HFFc6 (cell line): ENCODE measurements at places on chromosomes 7 and 10. TPM values are rescaled to one million over a fixed set of nuclear protein-coding genes. Genes with fewer than 3 reads are reported as not detected.
A peak's percentile ranks its signal among the peaks of the same experiment; 100 is the strongest.

Gene NPTX2
- not detected in 3 replicates for total RNA-seq

Gene ODAD2
- total RNA-seq: 11.3 to 16.8 TPM (median 13.0 TPM) in 3 replicates

Gene TMEM196
- total RNA-seq: not detected in 3 replicates

Gene EVX1
- total RNA-seq: not detected in 3 replicates

Gene ZNF394
- 12.8 to 15.2 TPM (median 15.2 TPM) in 3 replicates for total RNA-seq

Gene NYAP1
- total RNA-seq: 0.63 and 0.83 TPM in 2 replicates

Gene PTN
- total RNA-seq: 1.7 to 7.4 TPM (median 2.2 TPM) in 3 replicates

Gene CALD1
- total RNA-seq: 1,064 to 1,692 TPM (median 1,066 TPM) in 3 replicates

Gene ITGB1
- 1,456 to 1,672 TPM (median 1,600 TPM) in 3 replicates for total RNA-seq

Gene ANXA8
- total RNA-seq: 0.36 to 1.1 TPM (median 0.44 TPM) in 3 replicates

Gene DYNC1I1
- 0.16 TPM in 1 of 3 replicates, not detected in the others for total RNA-seq

Gene NKX2-3
- total RNA-seq: not detected in 3 replicates

Gene HOXA3
- total RNA-seq: 0.39 and 1.4 TPM in 2 replicates

Gene RELN
- total RNA-seq: 0.05 to 0.39 TPM (median 0.13 TPM) in 3 replicates

GRCh38 chr10:24879861-24880260 lies 72.5 kb downstream of the PRTFDC1 start:
- H3K27me3 ChIP-seq: no peaks in the 10 kb centered on the region
- no peak for DNase-seq
- H3K4me1 ChIP-seq: peaks cover 7% of the 10 kb centered on the region
- H3K27ac ChIP-seq: no peak overlapping the region
- peaks cover 8% of the 10 kb centered on the region for H3K36me3 ChIP-seq

- DNase-seq: no peak
- H3K27ac ChIP-seq: no peak overlapping the region
- H3K4me3 ChIP-seq: no peak overlapping the region
- no peaks in the 10 kb centered on the region for H3K36me3 ChIP-seq
Observed at GRCh38 chr10:70479165-70479581, 606 bp downstream of the PALD1 start.

DNA sequence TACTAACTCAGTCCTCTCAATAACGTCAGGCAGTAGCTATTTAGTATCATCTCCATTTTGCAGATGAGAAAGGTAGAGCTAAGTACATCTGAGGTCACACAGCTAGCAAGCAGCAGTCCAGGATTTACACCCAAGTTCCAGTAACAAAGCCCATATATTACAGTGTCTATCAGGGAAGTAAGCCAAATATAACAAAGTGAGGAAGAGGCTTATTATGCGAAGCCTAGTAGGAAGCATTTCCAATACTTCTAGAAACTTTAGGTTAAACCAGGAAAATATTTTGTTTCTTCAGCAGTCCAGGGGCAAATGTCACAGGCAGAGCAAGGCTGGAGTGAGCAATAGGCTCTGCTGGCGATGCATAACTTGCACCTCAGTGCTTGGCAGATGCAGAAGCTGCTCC lies 53.9 kb downstream of the NOC3L start:
- no peaks in the 10 kb centered on the region for H3K36me3 ChIP-seq
- H3K4me1 ChIP-seq: no peaks in the 10 kb centered on the region
- no peak overlapping the region for H3K4me3 ChIP-seq

- DNase-seq: peak; percentile 74
- H3K4me1 ChIP-seq: peaks cover 33% of the 10 kb centered on the region
- H3K27me3 ChIP-seq: no peaks in the 10 kb centered on the region; the same call in 1 of the 2 replicates
- H3K36me3 ChIP-seq: no peaks in the 10 kb centered on the region
- H3K4me3 ChIP-seq: 0 out of 2 replicates have a peak overlapping the region, but pooled peaks have one; percentile 4
Observed at GRCh38 chr7:78530351-78530750, 731.8 kb downstream of the PHTF2 start.

GRCh38 chr7:116942504-116942903 lies 10.8 kb upstream of the ST7 start:
- no peaks in the 10 kb centered on the region for H3K36me3 ChIP-seq
- H3K4me3 ChIP-seq: no peak overlapping the region
- DNase-seq: no peak
- H3K27ac ChIP-seq: no peak overlapping the region

DNA sequence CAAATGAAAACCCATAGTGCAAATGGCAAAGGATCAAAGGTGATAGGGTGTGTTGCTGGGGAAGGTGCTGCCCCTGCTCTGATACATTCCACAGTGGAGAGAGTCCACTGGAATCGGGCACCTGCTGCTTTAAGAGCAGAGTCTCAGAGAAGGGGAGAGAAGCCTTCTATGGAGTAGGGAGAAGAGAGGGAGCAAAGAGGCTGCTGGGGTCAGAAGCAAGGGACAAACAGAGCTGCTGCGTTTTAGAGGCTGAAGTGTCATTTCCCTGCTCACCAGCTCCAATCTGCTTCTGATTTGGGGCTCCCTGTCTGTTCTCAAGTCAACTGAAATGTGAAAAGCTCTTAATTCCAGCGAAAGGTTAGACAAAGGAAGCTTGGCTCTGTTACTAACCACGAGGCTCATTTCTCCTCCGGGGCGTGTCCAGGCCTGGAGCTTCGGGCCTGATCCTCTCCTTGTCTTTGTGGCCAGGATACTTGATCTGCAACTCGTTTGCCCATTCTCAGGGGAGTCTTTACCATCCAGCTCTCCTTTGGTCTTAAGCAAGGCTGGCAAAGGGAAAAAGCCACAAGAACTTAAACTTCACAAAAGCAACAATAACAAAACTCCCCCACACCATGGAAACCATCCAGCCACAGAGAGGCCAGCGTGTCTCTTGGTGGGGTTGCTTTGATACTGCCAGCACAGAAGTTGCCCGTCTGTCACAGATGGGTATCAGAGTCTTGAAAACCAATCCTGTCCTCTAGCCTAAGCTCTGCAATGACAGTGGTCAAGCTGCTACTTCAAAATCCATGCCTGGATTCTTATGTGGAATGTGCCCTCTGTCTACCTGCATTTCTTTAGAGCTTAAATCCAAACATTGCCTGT lies 692.6 kb downstream of the SUGCT start:
- peak overlapping the region; percentile 92 for H3K27ac ChIP-seq
- peaks cover 5% of the 10 kb centered on the region; the same call in 1 of the 2 replicates for H3K36me3 ChIP-seq
- peak overlapping the region; percentile 67 for H3K4me3 ChIP-seq
- H3K4me1 ChIP-seq: peaks cover 79% of the 10 kb centered on the region
- DNase-seq: no peak

- no peaks in the 10 kb centered on the region; the same call in 1 of the 2 replicates for H3K36me3 ChIP-seq
- DNase-seq: no peak
- peaks cover 4% of the 10 kb centered on the region; the same call in 1 of the 2 replicates for H3K4me1 ChIP-seq
- H3K27me3 ChIP-seq: peaks cover 19% of the 10 kb centered on the region
- H3K27ac ChIP-seq: no peak overlapping the region; the same call in 1 of the 2 replicates
- peak overlapping the region; percentile 41; the same call in 1 of the 2 replicates for H3K4me3 ChIP-seq
Observed at GRCh38 chr7:2665359-2665791, 22.6 kb upstream of the AMZ1 start.

- no peak overlapping the region for H3K27ac ChIP-seq
- no peaks in the 10 kb centered on the region for H3K27me3 ChIP-seq
- H3K4me3 ChIP-seq: no peak overlapping the region
- H3K4me1 ChIP-seq: no peaks in the 10 kb centered on the region
- no peaks in the 10 kb centered on the region for H3K36me3 ChIP-seq
- no peak for DNase-seq
Observed at GRCh38 chr10:88332503-88333247, 250.4 kb downstream of the RNLS start.

GRCh38 chr10:90977855-90978486 lies 57.1 kb upstream of the ANKRD1 start:
- H3K27ac ChIP-seq: no peak overlapping the region
- H3K36me3 ChIP-seq: peaks cover 4% of the 10 kb centered on the region
- no peaks in the 10 kb centered on the region; the same call in 1 of the 2 replicates for H3K27me3 ChIP-seq
- H3K4me1 ChIP-seq: no peaks in the 10 kb centered on the region

- no peaks in the 10 kb centered on the region for H3K4me1 ChIP-seq
- no peak overlapping the region for H3K4me3 ChIP-seq
- no peaks in the 10 kb centered on the region for H3K36me3 ChIP-seq
Observed at GRCh38 chr7:24991353-24991752, 11.4 kb upstream of the OSBPL3 start.

GRCh38 chr7:494906-495305 lies 24.7 kb downstream of the PDGFA start:
- no peak for DNase-seq
- no peak overlapping the region for H3K27ac ChIP-seq
- no peak overlapping the region for H3K4me3 ChIP-seq
- H3K36me3 ChIP-seq: peaks cover 16% of the 10 kb centered on the region

DNA sequence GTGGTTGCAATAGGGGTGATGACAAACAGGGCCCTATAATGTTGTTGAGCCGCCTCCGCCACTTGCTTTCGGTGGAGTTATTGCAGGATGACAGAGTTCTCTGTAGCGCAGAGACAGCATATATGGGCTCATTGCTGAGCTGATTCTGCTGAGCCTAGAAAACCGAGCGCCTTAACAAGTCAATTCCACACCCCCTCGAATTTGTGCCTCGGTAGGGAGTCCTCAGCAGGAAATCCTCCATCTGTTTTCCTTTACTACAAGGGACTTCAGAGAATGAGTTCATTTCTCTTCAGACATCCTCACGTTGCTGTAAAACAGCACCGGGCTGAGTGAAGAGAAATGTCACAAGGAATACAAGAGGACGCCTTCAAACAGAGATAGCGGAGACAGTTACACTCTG lies 90.7 kb upstream of the KIAA1217 start:
- no peak for DNase-seq
- H3K27me3 ChIP-seq: no peaks in the 10 kb centered on the region; the same call in 1 of the 2 replicates
- no peak overlapping the region for H3K27ac ChIP-seq
- no peaks in the 10 kb centered on the region for H3K4me1 ChIP-seq
- no peaks in the 10 kb centered on the region; the same call in 1 of the 2 replicates for H3K36me3 ChIP-seq

GRCh38 chr10:58854811-58855210 lies 321.6 kb upstream of the PHYHIPL start:
- no peak for DNase-seq
- H3K36me3 ChIP-seq: peaks cover 11% of the 10 kb centered on the region
- H3K27ac ChIP-seq: no peak overlapping the region
- H3K27me3 ChIP-seq: no peaks in the 10 kb centered on the region
- H3K4me3 ChIP-seq: no peak overlapping the region

DNA sequence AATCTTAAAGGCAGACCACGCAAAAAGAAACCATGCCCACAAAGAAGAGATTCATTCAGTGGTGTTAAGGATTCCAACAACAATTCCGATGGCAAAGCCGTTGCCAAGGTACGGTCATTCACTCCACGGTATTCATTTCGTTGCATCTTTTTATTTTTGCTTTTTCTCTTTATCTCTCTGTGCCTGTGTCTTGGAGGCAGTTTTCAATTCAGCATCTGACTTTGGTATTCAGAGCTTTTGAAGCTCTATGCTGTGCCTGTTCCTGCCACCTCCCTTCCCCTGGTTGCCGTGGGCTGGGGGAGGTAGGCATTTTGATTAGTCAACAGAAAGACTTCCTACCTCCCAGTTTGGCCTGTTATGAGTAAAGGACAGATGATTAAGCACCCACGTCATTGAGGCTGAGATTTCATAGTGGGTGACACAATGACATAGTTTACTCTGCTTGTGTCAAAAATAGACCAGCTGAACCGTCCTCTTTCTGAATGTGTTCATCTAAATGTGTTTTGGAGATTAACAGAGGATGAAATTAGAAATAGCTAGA lies 149.5 kb downstream of the ARID5B start:
- H3K27ac ChIP-seq: peak overlapping the region; percentile 97
- peak overlapping the region; percentile 94 for H3K4me3 ChIP-seq
- H3K4me1 ChIP-seq: peaks cover 83% of the 10 kb centered on the region
- H3K27me3 ChIP-seq: peaks cover 6% of the 10 kb centered on the region
- H3K36me3 ChIP-seq: peaks cover 69% of the 10 kb centered on the region

DNA sequence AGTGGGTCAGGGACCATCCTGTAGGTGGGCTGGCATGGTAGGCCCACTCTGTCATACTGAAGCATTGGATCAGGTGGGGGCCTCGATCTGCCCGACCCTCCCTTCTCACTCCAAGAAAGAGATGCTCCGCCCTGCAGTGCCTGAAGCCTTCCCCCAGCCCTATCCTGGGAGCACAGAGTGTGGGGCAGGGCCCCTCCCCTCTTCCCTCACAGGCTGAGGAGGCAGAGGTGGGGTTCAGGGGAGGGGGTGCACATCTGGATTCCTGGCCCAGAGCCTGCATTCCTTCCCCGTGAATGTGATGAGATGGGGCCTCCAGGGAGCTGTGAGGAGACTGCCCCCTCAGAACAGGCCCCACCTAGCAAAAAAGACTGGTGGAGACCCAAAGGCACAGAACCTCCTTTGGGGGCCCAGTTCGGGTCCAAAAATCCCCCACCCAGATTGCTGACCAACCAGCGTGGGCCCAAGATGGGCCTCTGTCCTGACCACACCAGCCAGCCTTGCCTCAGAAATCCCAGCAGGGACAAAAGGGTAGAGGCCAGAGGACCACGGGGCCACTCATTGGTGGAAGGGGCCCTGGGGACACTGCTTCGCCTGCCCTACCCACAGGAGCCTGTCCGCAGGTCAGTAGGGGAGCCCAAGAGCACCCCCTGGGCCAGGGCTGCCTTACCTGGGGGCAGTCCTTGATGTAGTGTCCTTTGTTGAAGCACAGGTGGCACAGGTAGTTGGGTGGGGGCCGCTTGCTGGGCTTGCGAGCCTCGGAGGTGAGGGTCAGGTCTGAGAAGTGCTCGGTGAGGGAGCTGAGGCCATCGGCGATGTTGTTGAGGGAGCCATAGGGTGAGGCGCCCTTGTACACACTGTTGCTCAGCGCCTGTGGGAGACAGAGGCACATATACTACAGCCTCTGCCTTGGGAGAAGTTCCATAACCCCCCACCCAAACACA lies 13.3 kb downstream of the ZCCHC24 start:
- no peak overlapping the region for H3K4me3 ChIP-seq
- peaks cover 64% of the 10 kb centered on the region for H3K4me1 ChIP-seq
- H3K27ac ChIP-seq: no peak overlapping the region
- H3K27me3 ChIP-seq: peaks cover 5% of the 10 kb centered on the region

- H3K27ac ChIP-seq: no peak overlapping the region
- no peaks in the 10 kb centered on the region for H3K4me1 ChIP-seq
- H3K4me3 ChIP-seq: no peak overlapping the region
- peaks cover 3% of the 10 kb centered on the region for H3K27me3 ChIP-seq
- DNase-seq: no peak
Observed at GRCh38 chr7:88111954-88112471, 107.8 kb downstream of the SRI start.

GRCh38 chr7:80488406-80488805 lies 23.5 kb downstream of the GNAT3 start:
- H3K4me3 ChIP-seq: no peak overlapping the region
- H3K4me1 ChIP-seq: peaks cover 33% of the 10 kb centered on the region
- DNase-seq: no peak
- H3K27me3 ChIP-seq: no peaks in the 10 kb centered on the region

- no peaks in the 10 kb centered on the region; the same call in 1 of the 2 replicates for H3K4me1 ChIP-seq
- H3K4me3 ChIP-seq: no peak overlapping the region
- H3K27me3 ChIP-seq: no peaks in the 10 kb centered on the region
- no peak for DNase-seq
- peaks cover 30% of the 10 kb centered on the region for H3K36me3 ChIP-seq
- no peak overlapping the region for H3K27ac ChIP-seq
Observed at GRCh38 chr7:27860800-27861199, 120.8 kb downstream of the TAX1BP1 start.

DNA sequence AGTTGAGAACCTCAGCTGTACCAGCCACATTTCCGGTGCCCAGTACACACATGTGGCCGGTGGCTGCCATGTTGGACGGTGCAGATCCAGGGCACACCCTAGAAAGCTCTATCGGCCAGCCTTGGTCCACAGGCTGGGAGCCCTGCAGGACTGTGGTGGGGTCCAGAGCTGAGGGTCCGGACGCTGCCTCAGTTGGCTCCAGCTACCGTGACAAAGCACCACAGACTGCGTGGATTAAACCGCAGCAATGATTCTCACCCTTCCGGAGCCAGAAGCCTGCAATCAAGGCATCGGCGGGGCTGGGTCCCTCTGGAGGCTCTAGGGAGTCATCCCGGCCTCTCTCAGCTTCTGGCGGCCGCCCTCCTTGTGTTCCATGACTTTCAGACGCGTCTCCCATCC lies 50.1 kb downstream of the PDGFA start:
- no peak for DNase-seq
- peak overlapping the region; percentile 70; the same call in 1 of the 2 replicates for H3K27ac ChIP-seq
- H3K4me3 ChIP-seq: no peak overlapping the region
- H3K27me3 ChIP-seq: peaks cover 12% of the 10 kb centered on the region
- peaks cover 6% of the 10 kb centered on the region for H3K36me3 ChIP-seq
- peaks cover 20% of the 10 kb centered on the region for H3K4me1 ChIP-seq
